Stomach (tissue), 19 donors: ENCODE measurements at places on chromosomes 16 and 17.

- no peak for DNase-seq
Observed at GRCh38 chr16:50263940-50264929, 2.1 kb upstream of the ADCY7 start.

DNA sequence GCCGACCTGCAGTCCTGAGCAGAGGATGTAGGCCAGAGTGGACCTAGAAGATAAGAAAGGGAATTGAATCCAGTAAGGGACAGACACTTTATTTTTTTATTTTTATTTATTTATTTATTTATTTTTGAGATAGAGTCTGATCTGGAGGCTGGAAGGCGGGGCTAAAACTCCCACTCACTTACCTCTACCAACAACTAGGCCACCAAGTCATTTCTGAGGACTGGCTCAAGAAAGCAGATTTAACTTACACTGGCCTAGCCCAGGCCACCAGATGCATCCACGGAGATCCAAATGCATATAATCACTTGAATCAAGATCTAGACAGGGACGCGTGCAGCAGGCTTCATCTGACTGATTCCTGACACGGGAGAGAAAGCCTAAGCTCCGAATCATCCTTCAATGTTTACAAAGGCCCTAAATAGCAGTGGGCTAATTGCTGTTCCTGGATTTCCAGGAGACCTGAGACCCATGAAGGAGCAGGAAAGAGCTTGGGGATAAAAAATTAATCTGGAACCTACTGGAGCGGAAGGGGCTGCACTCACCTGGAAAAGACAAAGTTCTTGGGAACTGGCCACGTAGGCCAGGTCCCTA is 1.1 kb upstream of the ALOX12 start:
- DNase-seq, result no peak

- no peak for DNase-seq
Observed at GRCh38 chr17:47878203-47879027, 17.6 kb upstream of the SP2 start.

DNA sequence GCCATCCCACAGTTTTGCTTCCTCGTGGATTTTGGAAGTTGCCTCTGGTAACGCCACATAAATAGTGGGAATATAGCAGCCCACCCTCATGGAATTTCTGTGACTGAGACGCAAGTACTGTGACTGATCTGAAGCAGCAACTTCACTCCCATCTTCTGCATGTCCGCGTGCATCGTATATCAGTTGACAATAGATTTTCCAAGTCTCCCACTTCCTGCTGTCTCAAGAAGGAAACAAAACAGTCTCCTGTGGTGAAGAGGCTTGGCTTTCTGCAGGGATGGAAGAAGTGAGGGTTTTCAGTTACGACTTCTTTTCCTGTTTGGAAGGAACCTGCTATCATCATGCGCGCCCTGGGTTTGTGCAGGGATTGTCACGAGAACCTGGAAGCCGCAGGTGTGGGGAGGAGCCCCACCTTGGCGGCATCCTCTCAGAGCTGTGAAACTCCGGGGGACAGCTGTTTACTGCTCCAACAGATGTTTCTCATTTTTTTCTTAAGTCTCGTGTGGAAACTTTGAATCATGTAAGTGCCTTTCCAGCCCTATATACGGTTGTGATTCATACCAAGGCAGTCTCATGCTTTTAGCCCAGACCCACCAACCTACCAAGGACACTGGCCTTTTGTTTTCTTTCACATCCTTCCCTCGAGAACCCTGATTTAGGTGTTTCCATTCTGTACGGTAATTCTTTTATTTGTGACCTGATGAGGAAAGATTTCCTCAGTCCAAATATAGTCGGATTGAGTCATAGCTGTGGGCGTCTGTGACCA is 57.5 kb downstream of the WIPI1 start:
- no peak for DNase-seq

DNA sequence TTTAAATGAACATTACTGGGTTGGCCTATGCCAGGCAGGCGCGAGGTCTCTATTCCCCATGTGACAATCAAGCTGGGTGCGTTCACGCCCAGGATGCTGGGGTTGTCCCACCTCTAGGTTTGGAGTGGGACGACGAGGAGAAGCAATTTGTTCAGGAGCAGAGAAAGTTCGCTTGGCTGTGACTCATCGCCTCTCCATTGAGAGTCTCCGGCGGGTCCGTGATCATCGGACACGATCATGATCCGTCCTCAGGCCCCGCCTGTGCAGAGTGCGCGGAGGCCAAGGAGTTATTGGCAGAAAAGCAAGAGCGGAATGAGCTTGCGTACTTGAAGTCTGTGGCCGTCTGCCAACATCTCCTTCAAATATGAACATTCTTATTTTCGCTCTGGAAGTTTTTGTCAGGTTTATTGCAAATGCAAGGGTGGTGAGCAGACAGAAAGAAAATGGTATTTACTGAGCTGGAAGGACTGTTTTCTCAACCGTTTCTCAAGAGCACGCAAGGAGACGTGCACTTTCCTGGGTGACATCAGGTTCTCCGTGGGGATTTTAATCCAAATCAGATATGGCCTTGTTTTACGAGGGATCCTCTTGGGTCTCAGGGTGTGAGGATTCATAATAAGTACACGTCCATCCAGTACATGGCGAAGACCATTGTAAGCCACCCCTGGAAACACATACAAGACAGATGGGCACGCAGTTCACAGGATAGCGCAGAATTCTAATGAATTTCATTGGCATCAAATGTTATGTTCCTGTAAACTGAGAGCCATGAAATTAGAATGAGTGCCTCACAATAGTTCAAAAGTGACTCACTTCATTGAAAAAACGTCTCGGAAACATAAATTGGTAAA is 70.1 kb upstream of the CREBBP start:
- peak; percentile 93 for DNase-seq

- DNase-seq, result no peak
Observed at GRCh38 chr17:43051969-43052368, 26.9 kb downstream of the RND2 start.

DNA sequence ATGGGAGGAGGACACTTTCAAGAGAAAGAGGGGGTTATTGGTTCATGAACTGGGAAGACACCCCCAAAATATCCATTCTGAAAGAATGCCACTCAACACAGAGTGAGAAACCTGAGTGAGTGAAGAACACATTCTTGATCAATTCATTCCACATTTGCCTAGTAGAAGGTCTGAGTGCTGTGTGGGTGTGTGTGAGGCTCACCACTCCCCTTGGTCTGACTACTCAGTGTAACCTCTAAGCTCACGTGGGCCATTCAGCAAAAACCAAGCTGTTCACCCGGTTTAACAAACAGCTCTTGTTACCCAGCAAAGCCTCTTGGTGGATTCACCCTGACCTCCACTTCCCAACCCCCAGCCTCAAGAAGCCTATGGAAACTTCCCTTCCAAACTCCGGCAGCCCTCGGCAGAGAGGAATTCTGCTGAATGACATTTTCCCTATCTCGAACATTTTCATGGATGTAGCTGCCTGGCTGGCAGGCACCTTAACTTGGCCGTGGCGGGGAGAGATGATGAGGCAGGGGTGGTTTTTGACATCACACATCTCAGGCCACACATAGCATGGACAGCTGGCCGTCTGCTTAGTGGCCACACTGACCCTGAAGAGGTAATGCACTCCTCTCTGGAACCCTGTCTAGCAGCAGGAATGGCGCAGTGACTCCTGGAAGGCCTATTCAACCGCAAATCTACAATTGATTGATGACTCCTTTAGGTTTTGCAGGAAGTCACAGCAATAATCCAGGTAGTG is 11.6 kb downstream of the ST6GALNAC1 start:
- peak; percentile 57 for DNase-seq

- DNase-seq, result no peak
Observed at GRCh38 chr16:19874851-19875546, 9.6 kb downstream of the GPRC5B start.

DNA sequence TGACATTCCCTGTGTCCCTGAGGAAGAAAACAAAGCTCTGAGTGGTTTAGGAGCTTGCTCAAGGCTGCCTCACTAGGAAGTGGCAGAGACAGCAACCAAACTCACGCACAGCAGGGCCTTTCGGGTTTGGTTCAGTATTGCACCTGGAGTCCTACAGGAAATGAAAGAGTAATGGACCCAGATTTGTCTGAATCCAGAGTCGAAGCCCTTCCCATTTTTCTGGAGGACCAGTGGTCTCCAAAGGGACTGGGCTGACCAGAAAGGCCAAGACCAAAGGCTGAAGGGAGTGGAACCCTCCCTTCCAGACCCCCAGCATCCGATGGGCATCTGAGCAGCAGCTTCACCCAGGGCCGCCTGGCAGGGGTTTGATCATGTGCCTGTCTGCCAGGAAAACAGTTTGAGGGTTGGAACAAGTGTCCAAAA is 85.5 kb upstream of the RPL38 start:
- no peak for DNase-seq
